SHP77 (cell line): ENCODE measurements at places on chromosomes 4 and X.
A peak's percentile ranks its signal among the peaks of the same experiment; 100 is the strongest.

GRCh38 chr4:56283375-56283774, 103.9 kb downstream of the AASDH start:
- DNase-seq = no peak

DNA sequence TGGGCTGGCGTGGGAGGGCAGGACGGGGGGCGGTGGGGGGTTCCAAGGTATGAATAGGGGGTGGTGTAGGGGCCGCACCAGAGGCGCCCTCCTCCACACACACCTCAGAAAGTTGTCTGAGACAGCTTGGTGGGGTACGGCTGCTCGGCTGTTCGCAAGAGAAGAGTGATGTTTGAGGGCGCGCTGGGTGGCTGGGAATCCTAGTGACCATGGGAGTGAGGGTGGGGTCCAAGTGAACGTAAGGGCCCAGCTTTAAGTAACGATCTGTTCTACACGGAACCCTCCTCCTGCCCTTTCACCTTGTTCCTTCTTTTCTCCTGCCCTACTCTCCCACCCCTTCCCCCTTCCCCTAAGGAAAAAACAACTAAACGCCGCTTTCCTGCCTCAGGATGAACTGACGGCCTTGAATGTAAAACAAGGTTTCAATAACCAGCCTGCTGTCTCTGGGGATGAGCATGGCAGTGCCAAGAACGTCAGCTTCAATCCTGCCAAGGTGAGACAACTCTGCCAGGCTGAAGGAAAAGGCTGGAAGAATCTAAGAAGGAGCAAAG, 664 bp downstream of the MED12 start:
- no peak for DNase-seq

- no peak for DNase-seq
Observed at GRCh38 chr4:124090021-124090420, 622.5 kb downstream of the ANKRD50 start.

GRCh38 chr4:150419939-150420338, 162.0 kb upstream of the MAB21L2 start:
- no peak for DNase-seq

- DNase-seq = no peak
Observed at GRCh38 chr4:119693126-119693525, 64.5 kb upstream of the PDE5A start.

- DNase-seq = no peak
Observed at GRCh38 chr4:128323401-128323800, 35.8 kb upstream of the PGRMC2 start.

DNA sequence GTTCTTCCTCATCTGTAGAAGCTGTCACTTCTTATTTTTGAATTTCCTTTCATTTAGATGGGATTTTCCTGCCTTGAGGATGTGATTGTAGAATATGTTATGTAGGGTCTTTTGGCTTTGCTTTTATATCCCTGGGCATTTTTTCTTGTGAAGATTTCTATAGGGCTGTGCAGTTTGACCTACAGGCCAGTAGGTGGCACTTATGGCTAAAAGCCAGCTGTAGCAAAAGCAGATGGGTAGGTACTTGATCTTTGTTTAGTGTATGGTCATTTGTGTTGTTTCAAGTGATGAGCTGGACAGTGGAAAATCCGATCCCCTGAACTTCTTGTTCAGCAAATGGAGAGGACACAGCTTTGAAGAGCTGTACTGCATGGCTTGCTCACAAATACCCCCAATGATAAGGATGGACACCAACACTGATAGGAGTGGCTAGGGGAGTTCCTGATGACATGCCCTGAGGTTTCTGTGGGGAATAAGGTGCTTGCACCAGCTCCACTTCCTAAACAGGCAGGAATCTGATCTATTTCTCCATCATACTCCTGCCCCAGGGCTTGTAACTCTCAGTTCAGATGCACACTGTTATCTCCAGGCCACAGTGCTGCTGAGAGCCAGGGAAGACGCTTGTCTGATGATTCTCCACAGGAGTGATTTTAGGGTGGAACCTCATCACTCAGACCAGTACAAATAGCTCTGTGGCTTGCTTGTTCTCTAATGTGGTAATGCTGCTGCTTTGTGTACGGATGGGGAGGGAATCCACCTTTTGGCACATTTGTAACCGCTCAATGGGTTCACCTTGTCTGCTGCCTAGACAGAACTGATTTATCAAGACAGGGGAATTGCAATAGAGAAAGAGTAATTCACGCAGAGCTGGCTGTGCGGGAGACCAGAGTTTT, 417.1 kb upstream of the MAGEB16 start:
- DNase-seq = peak; percentile 20

DNA sequence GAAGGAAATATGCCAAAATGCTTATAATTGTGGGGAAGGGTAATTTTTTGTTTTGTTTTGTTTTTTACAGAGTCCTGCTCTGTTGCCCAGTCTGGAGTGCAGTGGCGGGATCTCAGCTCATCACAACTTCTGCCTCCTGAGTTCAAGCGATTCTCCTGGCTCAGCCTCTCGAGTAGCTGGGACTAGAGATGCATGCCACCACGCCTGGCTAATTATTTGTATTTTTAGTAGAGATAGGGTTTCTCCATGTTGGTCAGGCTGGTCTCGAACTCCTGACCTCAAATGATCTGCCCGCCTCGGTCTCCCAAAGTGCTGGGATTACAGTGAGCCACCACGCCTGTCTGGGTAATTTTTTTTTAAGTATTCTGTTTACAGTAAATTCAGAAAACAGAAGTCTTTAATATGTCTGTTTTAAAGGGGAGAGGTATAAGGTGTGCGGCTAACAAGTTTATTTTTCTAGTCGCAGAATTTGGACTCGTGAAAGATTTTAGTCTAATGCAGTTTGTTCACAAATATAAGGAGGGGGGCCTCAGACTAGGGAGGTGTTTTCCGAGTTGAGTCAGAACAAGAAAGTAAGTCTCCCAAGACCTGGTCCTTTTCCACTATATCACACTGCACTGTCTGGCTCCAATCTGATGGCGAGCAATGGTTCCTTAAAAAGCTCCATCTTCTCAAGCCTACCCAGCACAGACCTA, 1.5 kb downstream of the ACSL1 start:
- no peak for DNase-seq

DNA sequence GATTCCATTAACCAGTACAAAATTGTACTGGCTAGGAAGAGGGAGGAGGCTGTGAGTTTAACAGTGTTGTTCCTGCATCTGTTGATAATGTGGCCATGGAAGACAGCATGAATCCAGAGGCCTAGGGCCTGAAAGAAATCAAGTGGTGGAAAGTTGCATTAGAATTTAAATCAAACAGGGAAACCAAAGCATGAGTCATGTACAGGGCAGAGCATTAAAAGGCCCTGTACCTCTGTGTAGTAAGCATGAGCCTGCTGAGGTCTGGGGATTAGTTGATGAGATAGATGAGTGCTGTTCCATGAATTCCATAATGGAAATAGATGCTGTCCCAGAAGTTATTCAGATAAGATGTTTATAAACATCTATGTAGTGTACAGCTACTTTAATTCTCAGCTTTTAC, 58.3 kb downstream of the MID1IP1 start:
- DNase-seq = no peak

GRCh38 chrX:4668802-4669536, 955.5 kb upstream of the PRKX start:
- no peak for DNase-seq

- no peak for DNase-seq
Observed at GRCh38 chr4:103496800-103497199, 223.0 kb downstream of the TACR3 start.

DNA sequence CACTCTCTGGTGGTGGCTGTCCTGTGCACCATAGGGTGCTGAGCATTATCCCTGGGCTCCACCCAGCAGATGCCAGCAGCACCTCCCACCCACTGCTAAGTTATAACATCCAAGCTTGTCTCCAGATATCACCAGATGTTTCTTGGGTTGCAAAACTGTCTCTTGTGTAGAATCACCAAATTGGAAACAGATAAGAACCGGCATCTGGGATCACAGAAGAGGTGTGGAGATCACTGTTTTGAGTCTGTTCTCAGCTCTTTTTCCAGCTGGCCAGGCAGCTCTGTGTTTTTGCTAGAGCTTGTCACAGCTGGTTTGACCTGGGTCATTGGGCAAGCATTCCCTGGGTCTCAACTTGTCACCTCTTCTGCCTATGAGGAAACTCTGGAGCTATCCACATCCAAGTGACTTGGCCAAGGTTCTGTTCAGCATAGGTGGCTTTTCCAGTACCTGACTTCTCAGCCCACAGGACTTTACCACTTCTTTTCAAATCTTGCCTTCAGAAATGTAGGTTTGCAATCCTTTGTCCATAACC, 15.3 kb upstream of the PUDP start:
- DNase-seq = no peak

- DNase-seq = peak; percentile 74
Observed at GRCh38 chr4:89245459-89245858, 62.1 kb downstream of the GPRIN3 start.

DNA sequence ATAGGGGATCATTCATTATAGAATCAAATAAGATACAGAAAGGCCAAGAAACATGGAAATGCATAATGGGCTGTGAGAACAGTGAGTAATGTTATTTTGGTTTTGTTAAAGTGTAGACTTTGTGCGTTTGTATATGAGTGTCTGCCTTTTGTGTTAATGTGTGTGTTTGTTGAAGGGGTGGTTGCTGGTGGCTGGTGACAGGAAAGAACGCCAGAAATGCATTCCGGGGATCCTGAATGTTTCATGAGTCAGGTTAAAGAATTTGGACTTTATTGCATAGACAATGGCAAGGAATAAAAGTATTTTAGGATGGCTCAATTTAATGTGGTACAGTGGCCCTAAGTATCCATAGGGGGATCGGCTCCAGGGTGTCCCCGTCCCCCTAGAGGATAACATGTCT, 1228.9 kb downstream of the PCDH7 start:
- DNase-seq = no peak

DNA sequence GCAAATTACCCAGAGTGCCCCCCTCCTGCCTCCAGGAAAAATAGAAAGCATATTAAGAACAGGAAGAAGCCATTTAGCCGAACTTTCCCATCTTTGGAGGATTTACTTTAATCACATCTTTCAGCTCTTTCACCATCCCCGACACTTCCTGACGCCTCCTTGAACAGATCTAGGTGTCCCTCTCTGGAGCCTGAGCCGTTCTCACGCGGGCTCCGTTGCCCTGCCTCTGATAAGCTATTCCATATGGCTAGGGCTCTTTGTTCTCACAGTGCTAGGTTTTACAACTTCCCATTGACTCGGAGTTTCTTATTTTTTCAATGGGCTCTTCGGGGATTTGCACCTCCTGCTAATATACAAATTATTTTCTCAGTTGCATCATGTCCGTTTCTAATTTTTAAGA, 82.1 kb upstream of the GPC4 start:
- DNase-seq = no peak

DNA sequence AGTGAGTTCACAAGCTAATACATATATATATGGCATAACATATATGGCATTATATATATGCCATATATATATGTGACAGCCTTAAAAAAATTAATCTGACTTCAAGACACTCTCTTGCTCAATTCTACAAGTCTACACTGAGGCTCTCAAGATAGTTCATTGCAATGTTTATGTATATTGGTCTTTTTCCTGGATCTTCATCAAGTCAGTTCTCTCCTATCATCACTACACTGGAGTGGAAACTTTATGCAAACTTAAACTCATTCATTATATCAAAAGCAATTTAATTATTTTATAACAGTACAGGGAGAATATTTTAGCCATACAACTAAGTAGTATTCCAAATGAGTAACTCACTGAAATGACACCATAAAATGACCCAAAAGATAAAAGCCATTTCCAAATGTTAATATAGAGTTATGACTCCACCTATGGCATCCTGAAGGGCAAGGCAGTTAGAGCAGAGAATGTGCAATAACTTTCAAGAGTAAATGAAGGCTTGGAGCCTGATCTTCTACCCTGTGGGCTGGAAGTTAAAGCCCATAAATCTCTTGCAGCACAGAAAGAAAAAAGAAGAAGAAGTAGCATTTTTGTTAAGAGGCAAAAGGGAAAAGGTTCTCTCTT, 176.3 kb upstream of the SLIT2 start:
- no peak for DNase-seq

GRCh38 chr4:4641661-4642495, 100.0 kb upstream of the STX18 start:
- no peak for DNase-seq

GRCh38 chr4:137430171-137430570, 102.1 kb downstream of the PCDH18 start:
- no peak for DNase-seq

DNA sequence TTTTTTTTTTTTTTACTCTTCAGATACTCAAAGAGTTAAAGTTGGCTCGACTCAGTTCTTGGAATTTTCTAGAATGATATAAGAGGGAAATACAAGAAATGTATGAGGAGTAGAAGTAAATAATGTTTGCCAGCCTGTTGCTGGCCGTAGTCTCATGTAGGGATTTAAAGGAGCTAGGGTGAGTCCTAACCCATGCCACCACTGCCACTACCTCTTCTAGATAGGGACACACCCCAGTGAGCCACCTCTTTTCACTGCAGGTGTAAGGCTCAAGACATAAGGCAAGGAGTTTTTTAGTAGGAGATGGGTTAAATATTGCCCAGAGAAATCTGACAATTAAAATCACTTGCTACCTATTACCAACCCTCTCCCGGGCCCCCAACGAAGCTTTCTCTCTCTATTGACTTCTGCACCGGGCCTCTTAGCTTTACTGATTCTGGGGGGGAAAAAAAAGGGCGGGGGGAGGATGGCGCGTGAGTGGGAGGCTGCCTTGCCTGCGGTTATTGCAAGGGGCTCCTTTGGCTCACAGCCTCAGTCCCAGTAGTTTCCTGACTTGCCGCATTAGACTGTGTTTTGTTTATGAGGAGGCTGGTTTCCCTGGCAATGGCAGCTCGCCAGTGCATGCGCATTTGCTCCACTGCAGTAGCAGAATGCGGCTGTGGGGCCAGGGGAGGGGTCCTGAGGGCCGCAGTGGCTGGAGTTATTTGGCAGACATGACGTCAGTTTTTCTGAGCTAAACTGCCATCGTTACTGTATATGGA, 3.0 kb downstream of the LINC00632 start:
- peak; percentile 13 for DNase-seq

DNA sequence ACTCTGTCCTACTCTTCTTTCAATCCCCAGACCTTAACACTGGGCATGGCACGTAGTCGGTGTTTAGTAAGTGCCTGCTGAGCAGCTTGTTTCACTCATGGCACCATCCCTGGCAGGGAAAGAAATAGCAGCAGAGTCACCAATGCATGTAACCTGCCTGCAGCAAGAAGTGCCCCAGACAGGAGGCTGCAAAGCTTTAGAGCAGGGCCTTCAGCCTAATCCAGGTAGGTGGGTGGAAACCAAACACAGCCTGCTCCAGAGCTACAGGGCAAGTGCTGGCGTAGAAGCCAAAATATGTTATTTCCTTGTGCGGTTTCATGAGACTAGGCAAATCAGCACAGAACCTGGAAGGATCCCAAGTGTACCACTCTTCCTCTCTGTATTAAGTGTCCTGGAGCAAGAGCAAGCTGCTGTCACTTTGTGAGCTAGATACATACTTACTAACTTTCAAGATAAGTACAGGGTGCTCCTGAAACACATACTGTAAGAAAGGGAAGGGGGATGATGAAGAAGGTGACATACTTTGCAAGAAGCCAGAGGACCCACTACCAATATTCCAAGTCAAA, 5.5 kb downstream of the PROM1 start:
- DNase-seq = no peak

DNA sequence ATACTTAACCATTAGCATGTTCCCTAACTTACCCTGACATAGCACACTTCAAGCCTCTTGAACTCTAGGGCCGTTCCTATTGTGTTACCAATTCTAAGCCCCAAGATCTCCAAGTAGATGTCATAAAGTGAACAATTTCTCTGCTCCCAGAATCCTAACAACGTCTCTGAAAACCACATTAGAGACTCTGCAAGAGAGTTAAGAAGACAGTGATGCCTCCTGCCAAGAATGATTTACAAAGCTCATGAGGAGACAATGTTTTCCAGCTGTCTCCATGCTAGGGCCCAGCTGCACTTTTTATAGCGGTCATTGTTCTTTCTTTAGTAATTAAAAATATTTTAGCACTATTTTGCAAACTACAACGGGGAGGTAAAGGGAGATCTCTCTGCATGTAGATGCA, 358.4 kb downstream of the PPP3CA start:
- no peak for DNase-seq
